Cardiac fibroblast (primary cell): ENCODE measurements at places on chromosomes 11 and 22.
A peak's percentile ranks its signal among the peaks of the same experiment; 100 is the strongest.

DNA sequence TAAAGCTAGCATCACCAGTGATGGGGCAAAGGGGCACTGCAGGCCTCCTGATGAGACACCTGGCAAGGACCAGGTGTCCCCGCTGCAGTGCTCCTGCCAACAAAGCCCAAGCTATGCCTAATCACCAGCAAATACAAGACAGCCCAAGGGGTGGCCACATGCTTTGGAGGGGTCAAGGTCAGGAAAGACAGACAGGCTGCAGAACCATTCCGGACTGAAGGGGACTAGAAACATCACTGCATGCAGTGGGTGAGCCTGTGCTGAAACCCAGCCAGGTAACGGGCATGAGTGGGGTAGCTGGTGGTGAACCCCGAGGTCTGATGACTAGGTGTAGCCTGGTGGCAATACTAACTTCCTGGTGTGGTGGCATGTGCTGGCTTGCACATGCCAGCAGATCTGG, 111.1 kb downstream of the MED15 start:
- no peak for DNase-seq

DNA sequence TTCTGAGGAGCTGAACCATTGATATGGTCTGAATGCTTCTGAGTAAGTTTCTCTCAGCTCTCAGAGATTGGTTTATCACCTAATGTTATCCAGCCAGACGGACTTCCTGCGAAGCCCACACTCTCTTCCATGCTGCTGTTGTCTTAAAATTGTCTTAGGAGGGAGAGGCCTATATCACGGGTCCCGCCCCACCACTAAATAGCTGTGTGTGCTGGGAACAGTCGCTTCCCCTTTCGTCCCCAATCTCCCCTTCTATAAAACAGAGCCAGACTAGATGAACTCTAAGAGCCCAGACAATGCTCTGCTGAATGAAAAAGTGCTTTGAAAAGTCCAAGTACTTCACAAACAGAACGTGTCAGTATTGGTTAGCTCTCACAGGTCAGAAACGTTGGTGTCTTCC, 81.4 kb upstream of the AKIP1 start:
- DNase-seq, result no peak

GRCh38 chr11:67071420-67072284, 15.0 kb downstream of the RHOD start:
- peak; percentile 83 for DNase-seq

- DNase-seq, result no peak
Measured at GRCh38 chr11:130634186-130634585, 185.7 kb downstream of the ADAMTS15 start.

DNA sequence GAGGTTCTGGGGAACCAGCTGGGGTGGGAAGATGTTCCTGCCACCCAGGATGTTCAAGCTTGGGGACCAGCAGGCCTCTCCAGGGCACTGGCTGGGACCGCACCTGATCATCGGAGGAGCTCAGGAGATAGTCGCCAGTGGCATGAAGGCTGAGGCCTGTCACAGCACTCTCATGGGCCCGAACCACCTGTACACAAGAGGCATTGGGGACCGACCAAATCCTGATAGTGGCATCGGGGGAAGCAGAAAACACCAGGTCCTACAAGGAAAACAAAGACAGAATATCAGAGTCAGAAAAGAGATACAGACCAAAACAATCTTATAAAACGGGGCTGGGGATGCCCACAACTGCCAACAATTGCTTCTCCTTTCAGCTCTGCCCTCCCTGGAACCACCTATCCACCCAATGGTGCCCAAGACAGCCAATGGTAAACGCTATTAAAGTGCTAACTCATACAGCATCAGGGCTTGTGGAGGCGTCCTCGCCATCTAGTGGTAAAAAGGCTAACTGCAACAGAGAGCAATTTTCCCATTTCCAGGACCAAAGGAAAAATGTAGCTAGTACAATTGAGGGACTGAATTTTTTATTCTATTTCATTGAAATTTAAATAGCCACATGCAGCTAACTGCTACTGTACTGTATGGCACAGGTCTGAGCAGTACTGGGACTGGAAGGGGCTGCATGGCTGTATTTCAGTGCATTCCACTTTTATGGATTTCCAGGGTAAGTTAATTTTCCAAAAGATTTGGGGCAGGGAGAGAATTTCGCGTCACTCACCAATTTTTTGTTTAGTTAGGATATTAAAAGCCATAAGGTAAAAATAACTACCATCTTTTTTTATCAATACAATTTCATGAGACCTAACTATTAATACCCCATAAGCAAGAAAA, 7.1 kb downstream of the PRPF19 start:
- DNase-seq, result peak; percentile 82

GRCh38 chr11:97955595-97955994, 1065.2 kb upstream of the CNTN5 start:
- no peak for DNase-seq

DNA sequence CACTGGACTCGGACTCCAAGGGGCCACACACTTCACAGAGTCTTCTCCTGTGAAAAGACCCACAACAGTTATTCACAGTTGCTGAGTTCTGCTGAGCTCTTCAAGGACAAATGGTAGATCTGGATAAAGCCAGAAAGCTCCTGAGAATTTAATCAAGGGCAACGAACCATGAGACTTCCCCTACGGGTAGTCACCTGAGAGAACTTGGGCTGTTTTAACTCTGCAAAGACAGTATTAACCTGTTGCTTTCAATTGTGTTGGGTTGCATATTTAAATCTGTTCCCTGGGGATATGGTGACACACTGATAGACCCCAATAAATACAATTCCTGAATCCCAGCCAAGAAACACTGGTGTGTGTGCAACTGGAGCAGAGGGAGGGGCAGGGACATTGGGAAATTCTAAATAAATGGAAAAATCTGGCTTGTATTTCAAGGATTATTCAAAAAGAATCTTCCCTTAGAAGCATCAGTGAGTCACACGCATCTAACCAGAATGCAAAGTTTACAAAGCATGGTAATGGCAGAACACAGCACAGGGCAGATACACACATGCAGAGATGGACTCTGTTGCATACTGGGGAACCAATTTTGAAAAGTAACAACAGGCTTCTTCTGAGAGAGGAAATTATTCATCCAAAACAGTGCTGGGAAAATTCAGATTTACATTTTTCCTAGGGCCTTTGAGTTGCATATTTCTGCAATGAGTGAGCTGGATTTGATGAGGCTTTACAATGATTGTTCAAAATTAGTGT, 4.0 kb downstream of the KCNJ1 start:
- peak; percentile 31 for DNase-seq

- DNase-seq, result peak; percentile 54
Measured at GRCh38 chr22:20803696-20804324, 29.9 kb downstream of the SERPIND1 start.

- no peak for DNase-seq
Measured at GRCh38 chr11:45704635-45705034, 39.2 kb upstream of the CHST1 start.

GRCh38 chr11:62575837-62576236, 2.1 kb upstream of the EEF1G start:
- DNase-seq, result no peak

DNA sequence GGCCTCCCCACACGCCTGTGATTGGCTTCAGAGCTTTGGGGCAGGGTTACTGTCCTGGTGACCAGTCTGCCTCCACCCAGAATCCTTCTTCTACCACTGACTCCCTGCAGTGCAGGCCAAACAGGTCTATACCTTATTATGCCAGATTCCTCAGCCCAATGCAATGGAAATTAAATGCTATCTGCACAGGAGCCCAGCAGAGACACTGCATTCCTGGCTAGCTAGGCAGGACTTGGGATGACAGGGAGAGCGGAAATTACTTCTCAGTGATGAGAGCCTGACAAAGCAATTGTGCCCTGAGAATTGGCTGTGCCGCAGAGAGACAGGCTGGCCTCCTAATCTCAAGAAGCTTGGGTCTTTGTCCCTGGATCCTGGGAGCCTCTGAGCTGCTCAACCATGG, 143.8 kb upstream of the NCAM1 start:
- no peak for DNase-seq

DNA sequence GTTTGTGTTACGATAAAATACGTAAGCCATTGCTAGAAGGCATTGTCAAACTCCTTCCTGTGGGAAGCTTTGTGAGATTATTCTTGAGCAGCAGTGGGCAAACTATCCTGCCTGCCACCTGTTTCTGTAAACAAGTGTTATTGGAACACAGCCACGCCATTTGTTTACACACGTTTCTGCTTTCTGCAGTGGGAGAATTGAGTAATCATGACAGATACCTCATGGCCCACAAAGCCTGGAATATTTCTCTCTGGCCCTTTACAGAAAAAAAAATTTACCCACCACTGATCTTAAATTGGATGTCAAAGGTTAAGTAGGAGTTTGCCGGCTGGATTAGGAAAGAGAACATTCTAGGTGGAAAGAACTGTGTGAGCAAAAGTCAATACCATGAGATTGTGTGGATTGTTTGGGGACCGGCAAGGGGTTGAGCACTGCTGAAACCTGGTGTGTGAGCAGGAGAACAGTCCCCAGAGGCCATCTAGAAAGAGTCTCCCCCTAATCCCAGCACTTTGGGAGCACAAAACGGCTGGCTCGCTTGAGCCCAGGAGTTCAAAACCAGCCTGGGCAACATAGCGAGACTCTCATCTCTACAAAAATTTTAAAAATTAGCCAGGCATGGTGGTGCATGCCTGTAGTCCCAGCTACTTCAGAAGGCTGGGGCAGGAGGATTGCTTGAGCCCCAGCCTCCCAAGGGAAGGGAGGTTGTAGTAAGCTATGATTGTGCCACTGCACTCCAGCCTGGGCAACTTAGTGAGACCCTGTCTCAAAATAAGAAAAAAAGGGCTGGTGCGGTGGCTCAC, 6.0 kb upstream of the PLA2G6 start:
- peak; percentile 72 for DNase-seq

- DNase-seq, result no peak
Measured at GRCh38 chr11:33891714-33892327, at the start of gene LMO2. LMO2 (minus strand) TSS chr11:33892076; CDS start chr11:33869716, 22,360 bp downstream.

GRCh38 chr11:34997952-34998528, 81.6 kb downstream of the PDHX start:
- DNase-seq, result peak; percentile 69

DNA sequence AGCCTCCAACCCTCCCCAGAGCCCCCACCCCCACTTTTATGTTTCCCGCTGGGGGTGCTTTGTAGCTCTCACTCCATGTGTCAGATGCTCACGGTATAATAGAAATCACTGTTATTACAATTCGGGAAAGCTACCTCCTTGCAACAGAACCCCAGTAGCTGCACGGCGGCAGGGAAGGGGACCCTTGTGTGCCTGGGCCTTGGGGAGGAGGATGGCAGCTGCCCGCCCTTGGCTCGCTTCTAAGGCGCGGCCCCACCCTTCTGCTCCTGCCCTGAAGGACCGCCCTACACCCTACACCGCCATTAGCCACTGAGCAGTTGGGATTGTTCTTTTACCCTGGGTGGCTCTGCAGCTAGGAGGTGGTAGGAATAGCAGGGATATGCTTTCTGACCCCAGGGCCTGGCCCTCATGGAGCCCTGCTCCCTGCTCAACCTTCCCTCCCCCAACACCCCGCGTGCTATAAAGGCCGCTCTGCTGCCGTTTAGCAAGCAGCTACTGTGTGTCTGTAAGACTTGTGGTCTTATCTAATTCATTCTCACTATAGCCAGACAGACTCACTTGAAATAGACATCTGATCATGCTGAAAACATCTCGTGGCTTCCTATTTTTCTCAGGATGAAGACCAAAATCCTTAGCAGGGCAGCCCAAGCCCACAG, 219.7 kb downstream of the CEP164 start:
- no peak for DNase-seq

DNA sequence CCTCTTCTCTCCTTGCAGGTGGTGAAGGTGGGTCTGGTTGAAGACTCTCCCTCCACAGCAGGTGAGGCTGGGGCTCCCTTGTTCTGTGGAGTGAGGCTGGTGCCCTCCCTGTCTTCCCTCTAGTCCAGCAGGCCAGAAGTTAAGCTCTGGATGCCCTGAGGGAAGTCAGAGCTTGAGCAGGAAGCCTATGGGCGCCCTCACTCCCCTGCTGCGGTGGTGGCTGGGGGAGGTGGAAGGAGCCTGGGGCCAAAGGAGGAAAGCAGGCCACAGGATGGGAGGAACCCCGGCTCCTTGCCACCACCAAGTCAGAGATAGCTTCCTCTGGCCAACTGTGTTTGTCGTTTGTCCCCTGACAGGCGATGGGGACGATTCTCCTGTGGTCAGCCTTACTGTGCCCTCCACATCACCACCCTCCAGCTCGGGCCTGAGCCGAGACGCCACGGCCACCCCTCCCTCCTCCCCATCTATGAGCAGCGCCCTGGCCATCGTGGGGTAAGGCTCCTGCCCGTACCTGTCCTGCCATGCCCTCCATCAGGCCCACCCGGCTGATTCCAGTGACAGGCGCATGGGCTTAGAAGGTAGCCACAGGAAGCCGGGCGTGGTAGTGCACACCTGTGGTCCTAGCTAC, 29.5 kb upstream of the RAB1B start:
- DNase-seq, result no peak

- DNase-seq, result no peak
Measured at GRCh38 chr11:11856638-11857037, 14.9 kb downstream of the USP47 start.

DNA sequence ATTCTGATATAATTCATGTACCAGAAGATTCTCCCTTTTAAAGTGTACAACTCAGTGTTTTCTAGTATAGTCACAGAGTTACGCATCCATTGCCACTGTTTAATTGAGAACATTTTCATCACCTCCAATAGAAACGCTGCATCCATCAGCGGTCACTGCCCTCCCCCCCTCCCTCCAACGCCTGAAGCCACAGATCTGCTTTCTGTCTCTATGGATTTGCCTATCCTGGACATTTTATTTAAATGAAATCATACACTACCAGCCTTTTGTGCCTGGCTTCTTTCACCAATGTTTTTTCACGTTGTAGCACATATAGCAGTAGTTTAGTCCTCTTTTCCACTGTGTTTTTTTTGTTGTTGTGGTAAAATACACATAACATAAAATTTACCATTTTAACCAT, 22.8 kb downstream of the TCP11L1 start:
- no peak for DNase-seq

GRCh38 chr22:41873391-41873790, 40.5 kb downstream of the SREBF2 start:
- DNase-seq, result no peak

DNA sequence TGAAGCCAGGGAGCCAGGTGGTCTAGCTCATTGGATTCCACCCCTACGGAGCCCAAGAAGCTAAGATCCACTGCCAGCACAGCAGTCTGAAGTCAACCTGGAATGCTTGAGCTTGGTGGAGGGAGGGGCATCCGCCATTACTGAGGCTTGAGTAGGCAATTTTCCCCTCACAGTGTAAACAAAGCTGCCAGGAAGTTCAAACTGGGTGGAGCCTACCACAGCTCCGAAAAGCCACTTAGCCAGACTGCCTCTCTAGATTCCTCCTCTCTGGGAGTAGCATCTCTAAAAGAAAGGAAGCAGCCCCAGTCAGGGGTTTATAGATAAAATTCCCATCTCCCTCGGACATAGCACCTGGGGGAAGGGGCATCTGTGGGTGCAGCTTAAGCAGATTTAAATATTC, 620.3 kb downstream of the NELL1 start:
- DNase-seq, result no peak

- no peak for DNase-seq
Measured at GRCh38 chr11:64549969-64550368, 41.1 kb upstream of the SLC22A12 start.
